ENCODE measurements at places on chromosomes 3 and 15.

DNA sequence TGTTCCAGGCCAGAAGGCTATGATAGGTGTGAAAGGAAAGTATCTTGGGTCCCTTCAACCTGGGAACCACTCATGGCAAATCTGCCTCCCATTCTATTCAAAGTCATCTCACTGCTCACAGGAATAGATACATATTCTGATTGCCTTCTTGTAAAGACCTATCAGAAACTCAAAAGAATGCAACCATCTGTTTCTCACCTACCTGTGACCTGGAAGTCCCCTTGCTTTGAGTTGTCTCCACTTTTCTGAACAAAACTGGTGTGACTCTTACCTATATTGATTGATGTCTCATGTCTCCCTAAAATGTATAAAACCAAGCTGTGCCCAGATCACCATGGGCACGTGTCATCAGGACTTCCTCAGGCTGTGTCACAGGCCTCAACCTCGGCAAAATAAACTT lies 1149.3 kb downstream of the NSUN3 start:
- DNase-seq: no peak

- no peak for DNase-seq
These were observed 867.8 kb downstream of the SQOR start for GRCh38 chr15:46502667-46503066.

- DNase-seq: no peak
These were observed 19.1 kb downstream of the PAQR9 start for GRCh38 chr3:142944342-142944741.

- no peak for DNase-seq
These were observed 20.9 kb downstream of the BBX start for GRCh38 chr3:107543666-107544065.

DNA sequence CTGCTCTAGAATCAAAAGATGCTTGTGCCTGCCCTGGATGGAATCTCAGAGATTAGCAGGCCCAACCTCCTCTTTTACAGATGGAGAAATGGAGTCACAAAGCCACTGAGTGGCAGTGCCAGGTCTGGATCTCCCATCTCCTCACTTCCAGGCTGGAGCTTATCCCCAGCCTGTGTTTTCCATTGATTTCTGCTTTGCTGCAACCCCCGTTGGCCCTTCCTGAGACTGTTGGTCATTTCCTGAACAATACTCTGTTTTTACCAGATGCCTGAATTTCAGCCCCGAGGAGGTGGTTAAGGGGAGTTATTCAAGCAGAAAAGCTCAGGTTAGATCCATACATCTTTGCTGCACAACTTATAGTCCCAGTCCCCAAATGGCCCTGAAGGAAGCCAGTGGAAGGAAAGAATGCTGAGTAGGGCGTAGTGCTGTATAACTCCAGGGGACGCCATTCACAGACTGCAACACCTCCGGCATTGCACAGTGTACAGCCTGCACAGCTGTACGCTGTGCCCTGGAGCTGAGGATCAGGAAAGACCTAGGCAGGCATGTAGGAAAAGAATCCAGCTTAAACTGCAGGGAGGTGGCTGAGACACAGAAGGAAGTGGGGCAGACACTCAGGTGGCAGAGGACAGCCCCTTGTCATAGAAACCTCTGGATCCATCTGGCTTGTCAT lies 77.5 kb downstream of the RPLP1 start:
- no peak for DNase-seq

- DNase-seq: no peak
These were observed 534 bp downstream of the FRMD5 start for GRCh38 chr15:44194323-44195150.

DNA sequence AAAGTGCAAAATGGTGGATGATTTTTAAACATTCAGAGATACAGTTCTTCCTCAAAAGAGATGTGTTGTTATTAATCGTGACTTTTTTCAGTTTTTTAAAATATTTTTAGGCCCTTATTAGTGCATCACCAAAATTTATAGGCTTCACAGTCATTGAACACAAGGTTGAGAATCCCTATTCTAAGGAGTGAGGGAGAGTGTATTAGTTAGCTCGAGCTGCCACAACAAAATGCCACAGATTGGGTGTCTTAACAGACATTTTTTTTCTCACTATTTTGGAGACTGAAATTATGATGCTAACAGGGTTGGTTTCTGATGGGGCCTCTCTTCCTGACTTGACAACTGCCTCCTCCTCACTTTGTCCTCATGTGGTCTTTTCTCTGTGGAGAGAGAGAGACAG lies 145.9 kb upstream of the TPRG1 start:
- no peak for DNase-seq

GRCh38 chr3:28268989-28269388 lies 27.6 kb downstream of the CMC1 start:
- DNase-seq: no peak

DNA sequence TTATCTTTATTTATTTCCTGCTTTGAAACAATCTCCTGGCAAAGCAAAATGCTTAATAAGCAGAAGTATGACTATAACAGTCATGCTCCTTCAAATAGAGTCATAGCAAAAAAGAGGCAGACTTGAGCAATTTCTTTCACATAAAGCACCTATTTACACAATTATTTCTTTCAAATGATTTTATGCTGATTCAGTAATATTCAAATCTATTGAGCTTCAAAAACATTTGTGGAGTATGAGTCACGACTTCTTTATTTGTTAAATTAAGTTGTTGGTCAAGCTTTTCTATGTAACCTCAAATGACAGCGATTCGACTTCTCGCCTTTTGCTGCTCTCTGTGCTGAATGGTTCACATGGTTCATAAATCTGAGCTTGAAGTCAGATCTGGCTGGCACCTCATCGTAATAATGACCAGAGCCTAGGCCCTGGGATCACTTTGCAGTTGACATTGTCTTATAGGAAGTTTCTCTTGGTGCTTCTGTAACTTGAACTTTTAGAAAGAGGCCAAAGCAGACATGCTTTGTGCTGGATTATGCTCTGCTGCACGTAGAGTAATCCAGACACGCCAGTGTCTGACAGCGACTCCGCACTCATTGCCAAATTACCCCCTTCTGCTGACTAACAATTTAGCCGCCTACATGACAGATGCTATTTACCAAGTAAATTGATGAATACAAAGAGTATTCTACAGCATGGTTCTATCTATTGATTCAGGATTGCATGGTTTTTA lies 139.0 kb downstream of the MCTP2 start:
- DNase-seq: no peak

DNA sequence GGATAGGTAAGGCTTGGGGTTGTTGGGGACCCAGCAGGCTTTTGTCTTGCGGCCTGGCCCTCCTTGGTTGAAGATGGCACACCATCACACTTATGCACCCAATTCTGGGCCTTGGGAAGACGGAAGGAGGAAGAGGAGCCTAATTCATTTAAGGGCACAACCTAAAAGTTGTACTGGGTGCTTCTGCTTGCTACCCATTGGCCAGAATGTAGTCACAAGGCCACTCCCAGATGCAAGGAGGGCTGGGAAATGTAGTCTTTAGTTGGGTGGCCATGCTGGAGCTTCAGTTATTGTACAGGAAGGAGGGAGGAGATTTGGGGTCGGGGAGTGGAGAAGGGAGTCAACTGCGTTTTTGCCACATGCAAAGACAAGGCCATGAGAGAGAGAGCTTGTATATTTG lies 109.2 kb downstream of the TMEM266 start:
- DNase-seq: no peak

GRCh38 chr3:136595913-136596697 lies 156.1 kb downstream of the STAG1 start:
- no peak for DNase-seq

- no peak for DNase-seq
These were observed 31.6 kb upstream of the PDZRN3 start for GRCh38 chr3:73656241-73656890.

- DNase-seq: no peak
These were observed 36.6 kb upstream of the MAGI1 start for GRCh38 chr3:66075281-66075680.

GRCh38 chr15:51887887-51888592 lies 58.6 kb downstream of the TMOD3 start:
- no peak for DNase-seq

GRCh38 chr3:66001626-66002025 lies 37.1 kb downstream of the MAGI1 start:
- DNase-seq: no peak

- no peak for DNase-seq
These were observed 978 bp upstream of the RSL24D1 start for GRCh38 chr15:55197719-55198118.

DNA sequence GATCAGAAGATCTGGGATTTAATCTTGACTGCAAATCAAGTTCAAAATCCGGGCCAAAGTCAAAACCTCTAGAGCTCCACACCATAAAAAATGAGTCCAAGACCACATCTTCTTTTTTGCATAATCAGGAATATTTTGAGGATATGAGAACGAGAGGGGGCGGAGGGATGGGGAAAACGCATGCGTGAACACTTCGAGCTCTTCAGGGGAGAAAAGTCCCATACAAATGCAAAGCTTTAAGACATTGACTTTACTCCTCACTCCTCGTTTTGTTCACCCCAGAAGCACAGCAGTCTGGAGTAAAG lies 68.2 kb downstream of the SUMF1 start:
- DNase-seq: no peak

GRCh38 chr3:70360979-70361760 lies 48.7 kb upstream of the MDFIC2 start:
- DNase-seq: no peak

- no peak for DNase-seq
These were observed 3.3 kb upstream of the CNTN3 start for GRCh38 chr3:74617776-74618175.

Measured in activated naive CD4-positive, alpha-beta T cell (primary cell).